ENCODE measurements at places on chromosomes 16 and 17. TPM values are rescaled to one million over a fixed set of nuclear protein-coding genes. Genes with fewer than 3 reads are reported as not detected.

The CCL7 gene
- total RNA-seq, result 3.4 TPM

The NAA60 gene
- 15.5 TPM for total RNA-seq

The DPEP3 gene
- not detected for total RNA-seq

The WSB1 gene
- 105 TPM for total RNA-seq

The RPA1 gene
- total RNA-seq, result 21.6 TPM

The ZNF319 gene
- 6.3 TPM for total RNA-seq

The TP53TG3D gene
- 0.43 TPM for total RNA-seq

The MARF1 gene
- total RNA-seq, result 18.3 TPM

The TBC1D3I gene
- not detected for total RNA-seq

The CCDC154 gene
- 0.14 TPM for total RNA-seq

The KRT20 gene
- not detected for total RNA-seq

The LDHD gene
- 1.5 TPM for total RNA-seq

The TBC1D3 gene
- total RNA-seq, result not detected

The PRSS27 gene
- total RNA-seq, result 0.57 TPM

The RNF151 gene
- total RNA-seq, result not detected

The C17orf50 gene
- total RNA-seq, result not detected

The CMTM1 gene
- total RNA-seq, result 2.4 TPM

The CDH5 gene
- not detected for total RNA-seq

The ITGAX gene
- total RNA-seq, result under 0.01 TPM

The SPIRE2 gene
- 7.0 TPM for total RNA-seq

The CIITA gene
- total RNA-seq, result not detected

The SOX9 gene
- total RNA-seq, result 33.6 TPM

The KIF1C gene
- total RNA-seq, result 65.3 TPM

The NT5M gene
- 0.29 TPM for total RNA-seq

The ITGAD gene
- total RNA-seq, result not detected

The TMEM95 gene
- not detected for total RNA-seq

The KRT26 gene
- total RNA-seq, result not detected

Measured in placental pericyte (primary cell).